K562 (cell line): ENCODE measurements at places on chromosomes 3 and 15.

DNA sequence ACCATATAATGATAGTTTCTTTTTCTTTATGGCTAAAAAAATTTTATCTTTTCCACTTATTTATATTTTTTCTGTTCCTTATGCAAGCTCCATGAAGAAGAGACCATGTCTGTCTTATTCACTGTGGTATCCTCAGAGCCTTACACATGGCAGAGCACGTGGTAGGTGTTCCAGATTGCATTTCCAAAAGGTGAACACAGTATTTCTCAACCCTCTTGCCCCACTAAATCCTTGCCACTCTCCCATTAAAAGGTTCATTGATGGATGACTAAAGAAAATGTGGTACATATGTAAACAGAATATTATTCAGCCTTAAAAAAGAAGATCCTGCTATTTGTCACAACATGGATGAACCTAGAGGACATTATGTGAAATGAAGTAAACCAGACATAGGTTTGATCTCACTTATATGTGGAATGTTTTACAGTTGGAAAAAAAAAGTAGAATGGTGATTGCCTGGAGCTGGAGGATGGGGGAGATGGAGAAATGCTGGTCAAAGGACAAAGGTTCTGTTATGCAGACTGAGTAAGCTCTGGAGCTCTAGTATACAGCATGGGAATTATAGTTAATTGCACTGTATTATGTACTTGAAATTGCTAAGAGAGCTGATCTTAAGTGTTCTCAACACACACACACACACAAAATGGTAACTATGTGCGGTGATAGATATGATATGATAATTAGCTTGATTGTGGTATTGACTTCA, 266.7 kb downstream of the CNTN3 start:
- DNase-seq: no peak

GRCh38 chr3:161066930-161067329, 38.2 kb downstream of the B3GALNT1 start:
- DNase-seq: no peak

GRCh38 chr15:38307861-38308641, 55.4 kb downstream of the SPRED1 start:
- DNase-seq: no peak

GRCh38 chr3:127157171-127157828, 35.6 kb upstream of the PRR23E start:
- no peak for DNase-seq

GRCh38 chr3:14725564-14726440, 50.9 kb downstream of the C3orf20 start:
- DNase-seq: no peak

GRCh38 chr15:35061825-35062737, 23.0 kb downstream of the NANOGP8 start:
- no peak for DNase-seq

- peak; percentile 85 for DNase-seq
Measured at GRCh38 chr15:29139540-29140459, 129.8 kb downstream of the NSMCE3 start.

- no peak for DNase-seq
Measured at GRCh38 chr15:93360318-93360717, 271.3 kb upstream of the RGMA start.
